ENCODE measurements at places on chromosomes 1 and 21. TPM values are rescaled to one million over a fixed set of nuclear protein-coding genes. Genes with fewer than 3 reads are reported as not detected.

Gene PLPP3
- total RNA-seq: not detected

Gene LORICRIN
- total RNA-seq: not detected

Gene FAM72A
- 30.4 TPM for total RNA-seq

Gene GBP3
- 18.9 TPM for total RNA-seq

Gene LYPD8
- not detected for total RNA-seq

Gene ELK4
- total RNA-seq: 97.5 TPM

Gene CCDC190
- not detected for total RNA-seq

Gene SAMD11
- total RNA-seq: not detected
